ENCODE measurements at places on chromosomes 12 and 14.

GRCh38 chr12:57452937-57453509 lies 2.1 kb upstream of the INHBE start:
- H3K4me3 ChIP-seq: no peak overlapping the region
- DNase-seq: no peak
- no peaks in the 10 kb centered on the region for H3K36me3 ChIP-seq
- peaks cover 6% of the 10 kb centered on the region for H3K4me1 ChIP-seq
- H3K27me3 ChIP-seq: no peaks in the 10 kb centered on the region
- no peak overlapping the region for H3K27ac ChIP-seq

GRCh38 chr12:82537436-82537835 lies 149.3 kb upstream of the TMTC2 start:
- H3K27me3 ChIP-seq: no peaks in the 10 kb centered on the region
- no peak overlapping the region for H3K4me3 ChIP-seq
- H3K27ac ChIP-seq: no peak overlapping the region
- no peak for DNase-seq

DNA sequence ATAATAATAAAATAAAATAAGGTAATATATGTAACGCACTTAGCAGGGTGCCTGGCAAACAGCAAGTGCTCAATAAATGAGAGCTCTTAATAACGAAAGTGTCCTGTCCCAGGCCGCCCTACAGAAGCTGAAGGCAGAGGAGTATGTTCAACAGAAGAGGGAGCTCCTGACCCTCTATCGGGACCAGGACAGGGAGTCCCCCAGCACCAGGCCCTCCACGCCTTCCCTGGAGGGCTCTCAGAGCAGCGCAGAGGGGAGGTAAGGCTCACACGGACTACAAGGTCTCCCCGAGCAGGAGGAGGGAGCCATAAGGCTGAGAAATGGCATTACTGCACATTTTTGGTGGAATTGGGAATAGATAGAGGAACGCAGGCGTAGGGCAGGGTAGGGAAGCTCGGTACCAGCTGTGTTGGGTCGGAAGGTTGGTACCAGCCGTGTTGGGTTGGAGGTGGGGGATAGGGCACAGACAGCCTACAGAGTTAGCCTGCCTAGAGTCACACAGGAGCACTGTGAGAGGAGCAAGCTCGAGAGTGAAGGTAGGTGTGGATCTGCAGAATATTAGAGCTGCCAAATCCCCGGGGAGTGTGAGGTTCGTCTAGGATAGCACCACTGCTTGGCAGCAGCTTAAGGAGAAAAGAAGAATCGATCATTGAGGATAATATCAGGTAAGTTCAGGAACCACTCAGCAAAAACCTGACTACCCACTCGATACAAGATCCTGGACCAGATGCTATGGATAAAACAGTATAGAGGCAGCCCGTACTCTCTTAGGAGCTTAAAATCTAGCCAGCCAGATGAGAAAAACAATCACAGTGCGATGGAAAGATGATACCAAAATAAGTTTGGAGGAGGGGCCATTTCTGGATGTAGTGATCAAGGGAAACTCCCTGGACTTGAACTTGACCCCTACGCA lies 15.3 kb downstream of the TNFRSF1A start:
- H3K4me1 ChIP-seq: peaks cover 71% of the 10 kb centered on the region
- H3K27ac ChIP-seq: peak overlapping the region; percentile 51
- H3K27me3 ChIP-seq: no peaks in the 10 kb centered on the region
- H3K36me3 ChIP-seq: peaks cover 38% of the 10 kb centered on the region

GRCh38 chr14:104184911-104185499 lies 46.6 kb downstream of the KIF26A start:
- no peak for DNase-seq
- H3K4me3 ChIP-seq: no peak overlapping the region
- peaks cover 23% of the 10 kb centered on the region for H3K4me1 ChIP-seq
- H3K36me3 ChIP-seq: no peaks in the 10 kb centered on the region
- no peak overlapping the region for H3K27ac ChIP-seq
- H3K27me3 ChIP-seq: peaks cover 50% of the 10 kb centered on the region

DNA sequence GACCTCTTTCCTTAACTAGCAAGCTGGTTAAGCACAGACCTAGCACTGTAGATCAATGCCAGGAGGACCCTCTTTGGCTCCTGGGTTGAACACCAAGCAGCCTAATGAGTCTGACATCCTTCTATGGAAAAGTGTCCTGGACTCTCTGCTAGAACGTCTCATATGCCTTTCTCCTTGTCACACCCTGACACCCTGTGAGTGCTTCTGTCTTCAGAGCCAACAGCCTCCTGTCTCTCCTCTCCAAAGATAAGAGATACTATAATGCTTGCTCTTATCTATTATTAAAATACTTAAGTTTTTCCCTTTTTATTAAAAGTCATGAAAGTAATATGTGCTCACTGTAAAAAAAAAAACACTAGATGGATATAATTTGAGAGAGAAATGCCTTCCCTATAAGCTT lies 222.7 kb downstream of the FOXN3 start:
- H3K4me1 ChIP-seq: no peaks in the 10 kb centered on the region
- no peak overlapping the region for H3K27ac ChIP-seq

- H3K27ac ChIP-seq: no peak overlapping the region
- H3K4me1 ChIP-seq: no peaks in the 10 kb centered on the region
- no peaks in the 10 kb centered on the region for H3K27me3 ChIP-seq
Observed at GRCh38 chr14:38384741-38385140, 128.8 kb upstream of the CLEC14A start.

DNA sequence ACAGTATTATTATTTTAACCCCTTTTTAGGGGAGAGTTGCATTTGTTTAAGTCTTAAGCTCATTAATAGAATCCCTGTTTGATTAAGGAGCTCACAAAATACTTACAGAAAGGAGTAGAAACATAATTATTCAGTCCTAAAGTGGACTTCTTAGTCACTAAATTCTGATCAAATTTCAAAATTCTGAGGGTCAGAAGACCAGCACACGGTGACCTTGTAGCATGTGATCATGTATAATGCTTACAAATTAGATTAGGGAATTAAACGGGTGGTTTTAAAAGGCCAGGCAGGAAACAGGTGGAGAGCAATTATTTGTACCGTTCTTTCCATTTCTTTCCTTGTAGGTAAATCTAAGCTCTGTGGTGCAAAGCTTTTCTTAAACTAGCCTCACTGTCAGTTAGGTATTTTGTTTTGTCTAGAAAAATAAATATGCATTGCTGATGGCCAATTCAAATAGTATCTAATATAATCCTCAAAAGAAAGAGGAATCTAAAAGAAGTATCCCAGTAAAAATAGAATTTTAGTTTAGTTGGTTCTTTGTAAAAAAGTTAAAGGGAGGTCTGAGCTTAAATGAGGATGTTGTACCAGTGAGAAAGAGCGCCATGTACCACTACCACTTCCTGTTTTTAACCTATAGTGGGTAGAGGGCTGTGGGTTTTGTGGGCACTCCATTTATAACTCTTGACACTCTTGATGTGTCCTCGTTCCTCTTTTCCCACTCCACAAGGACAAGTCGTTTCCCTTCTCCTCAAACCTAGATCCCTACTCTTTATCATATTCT lies 51.1 kb downstream of the SLC38A1 start:
- no peaks in the 10 kb centered on the region for H3K36me3 ChIP-seq
- peaks cover 47% of the 10 kb centered on the region for H3K4me1 ChIP-seq
- peak overlapping the region; percentile 55 for H3K27ac ChIP-seq
- no peak overlapping the region for H3K4me3 ChIP-seq
- no peaks in the 10 kb centered on the region for H3K27me3 ChIP-seq

- H3K27ac ChIP-seq: peak overlapping the region; percentile 43
- no peaks in the 10 kb centered on the region for H3K27me3 ChIP-seq
- DNase-seq: no peak
- H3K36me3 ChIP-seq: no peaks in the 10 kb centered on the region
Observed at GRCh38 chr14:61101803-61102548, 120.9 kb downstream of the SLC38A6 start.
